ENCODE measurements at places on chromosomes 2 and 18.
A peak's percentile ranks its signal among the peaks of the same experiment; 100 is the strongest.

- no peak for DNase-seq
Observed at GRCh38 chr2:233468741-233469110, 97.9 kb downstream of the USP40 start.

GRCh38 chr2:218870984-218871344 is 9.7 kb upstream of the WNT10A start:
- no peak for DNase-seq

- no peak for DNase-seq
Observed at GRCh38 chr2:176979981-176980710, 232.4 kb upstream of the HNRNPA3 start.

DNA sequence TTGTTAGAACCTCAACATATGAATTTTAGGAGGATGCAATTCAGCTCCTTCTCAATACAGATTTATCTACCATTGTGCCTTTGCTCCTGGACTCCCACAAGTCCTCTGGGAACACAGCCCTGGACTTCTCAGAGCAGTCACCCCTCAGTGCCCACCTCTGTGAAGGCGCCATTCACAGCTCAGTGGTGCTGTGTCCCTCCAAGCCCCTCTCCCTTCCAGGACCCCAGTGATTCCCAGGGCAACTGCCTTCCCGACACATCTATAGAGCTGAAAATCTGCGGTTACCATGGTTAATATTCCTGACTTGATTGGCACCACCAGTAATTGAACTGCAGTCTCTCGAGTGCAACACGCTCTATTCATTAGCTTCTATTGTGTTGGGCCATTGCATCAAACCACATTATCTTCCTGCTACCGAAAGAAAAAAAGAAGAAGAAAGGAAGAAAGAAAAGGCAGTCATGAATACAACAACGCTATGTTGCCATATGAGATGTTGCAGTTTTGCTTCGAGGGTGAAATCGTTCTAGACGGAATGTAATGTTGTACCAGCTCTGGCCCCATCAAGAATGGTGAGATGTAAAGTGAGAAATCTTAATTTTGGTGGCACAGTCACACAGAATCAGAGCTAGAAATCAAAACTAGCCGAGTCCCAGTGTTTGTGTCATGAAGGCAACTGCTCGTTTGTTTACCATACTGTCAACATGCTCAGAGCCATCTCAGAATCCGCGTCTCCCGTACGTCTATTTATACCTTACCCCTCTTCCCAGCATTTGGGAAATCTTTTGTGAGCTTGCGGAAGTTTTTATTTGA is 524.0 kb upstream of the ID2 start:
- no peak for DNase-seq

DNA sequence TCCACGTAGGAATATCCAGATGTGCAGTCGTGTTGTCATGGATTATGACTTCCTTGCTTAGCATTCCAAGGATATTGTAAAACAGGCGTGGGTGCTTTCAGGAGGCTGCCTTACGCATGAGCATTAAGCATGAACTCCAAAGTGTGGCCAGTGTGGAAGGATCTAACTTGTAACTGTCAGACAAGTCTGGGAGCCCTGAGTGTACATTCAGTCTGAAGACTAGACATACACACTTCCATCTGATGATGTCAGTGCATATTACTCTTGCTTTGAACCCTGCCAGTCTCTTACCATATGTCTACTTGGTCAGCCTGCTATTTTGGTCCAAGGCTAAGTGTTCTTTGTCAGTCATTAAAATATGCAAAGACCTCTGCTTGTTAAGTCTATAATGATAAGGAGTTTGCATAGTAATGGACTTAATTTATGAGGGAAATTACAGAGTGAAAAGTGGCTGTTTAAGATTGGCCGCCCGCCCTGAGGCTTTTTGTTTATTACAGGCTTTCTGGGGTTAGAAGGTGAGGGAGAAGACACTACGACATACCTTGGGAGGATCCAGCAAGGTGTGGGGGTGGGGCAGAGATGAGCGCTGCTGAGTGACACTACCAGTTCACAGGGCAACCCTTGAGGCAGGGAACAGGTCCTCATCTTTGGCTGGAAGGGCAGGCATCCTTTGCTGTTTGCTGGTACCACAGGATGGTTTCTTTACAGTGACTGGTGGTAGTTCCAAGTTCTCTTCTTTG is 48.3 kb downstream of the CABLES1 start:
- peak; percentile 31 for DNase-seq

DNA sequence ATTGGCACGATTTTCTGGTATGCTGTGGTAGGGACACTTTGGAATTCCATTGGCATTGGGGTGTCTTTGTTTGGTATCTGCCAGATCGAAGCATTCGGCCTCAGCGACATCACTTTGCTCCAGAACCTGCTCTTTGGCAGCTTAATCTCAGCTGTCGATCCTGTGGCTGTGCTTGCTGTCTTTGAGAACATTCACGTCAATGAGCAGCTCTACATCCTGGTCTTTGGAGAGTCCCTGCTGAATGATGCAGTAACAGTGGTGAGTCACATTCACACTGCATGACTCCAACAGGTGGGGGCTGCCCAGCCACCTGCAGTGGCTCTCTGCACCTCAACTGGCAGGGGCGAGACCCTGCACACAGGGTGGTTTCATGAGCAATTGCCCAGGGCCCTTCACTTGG is 38.4 kb downstream of the SLC9A2 start:
- no peak for DNase-seq

Data from HFFc6 (cell line).